ENCODE measurements at places on chromosomes 5 and 9.
A peak's percentile ranks its signal among the peaks of the same experiment; 100 is the strongest.

- peak; percentile 90 for DNase-seq
Measured at GRCh38 chr9:2559192-2560152, 62.1 kb upstream of the VLDLR start.

DNA sequence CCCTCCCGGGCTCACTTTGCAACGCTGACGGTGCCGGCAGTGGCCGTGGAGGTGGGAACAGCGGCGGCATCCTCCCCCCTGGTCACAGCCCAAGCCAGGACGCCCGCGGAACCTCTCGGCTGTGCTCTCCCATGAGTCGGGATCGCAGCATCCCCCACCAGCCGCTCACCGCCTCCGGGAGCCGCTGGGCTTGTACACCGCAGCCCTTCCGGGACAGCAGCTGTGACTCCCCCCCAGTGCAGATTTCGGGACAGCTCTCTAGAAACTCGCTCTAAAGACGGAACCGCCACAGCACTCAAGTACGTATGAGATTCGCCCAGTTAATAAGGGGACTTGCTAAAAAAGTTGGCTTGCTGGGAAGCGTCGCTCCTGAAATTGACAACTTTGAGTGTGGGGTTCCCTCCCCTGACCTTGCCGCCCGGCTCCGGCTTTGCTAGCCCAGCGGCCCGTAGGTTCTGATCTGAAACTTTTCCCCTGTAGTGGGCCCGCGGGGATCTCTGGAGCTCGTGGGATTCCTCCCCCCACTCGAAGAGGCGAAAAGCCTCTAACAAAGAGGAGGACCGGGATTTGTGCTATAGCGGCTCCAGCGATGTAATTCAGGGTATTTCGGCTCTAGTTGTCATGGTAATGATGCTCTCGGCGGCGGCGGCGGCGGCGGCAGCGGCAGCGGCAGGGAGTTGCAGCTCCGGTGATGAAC, 572 bp downstream of the NR4A3 start:
- no peak for DNase-seq

DNA sequence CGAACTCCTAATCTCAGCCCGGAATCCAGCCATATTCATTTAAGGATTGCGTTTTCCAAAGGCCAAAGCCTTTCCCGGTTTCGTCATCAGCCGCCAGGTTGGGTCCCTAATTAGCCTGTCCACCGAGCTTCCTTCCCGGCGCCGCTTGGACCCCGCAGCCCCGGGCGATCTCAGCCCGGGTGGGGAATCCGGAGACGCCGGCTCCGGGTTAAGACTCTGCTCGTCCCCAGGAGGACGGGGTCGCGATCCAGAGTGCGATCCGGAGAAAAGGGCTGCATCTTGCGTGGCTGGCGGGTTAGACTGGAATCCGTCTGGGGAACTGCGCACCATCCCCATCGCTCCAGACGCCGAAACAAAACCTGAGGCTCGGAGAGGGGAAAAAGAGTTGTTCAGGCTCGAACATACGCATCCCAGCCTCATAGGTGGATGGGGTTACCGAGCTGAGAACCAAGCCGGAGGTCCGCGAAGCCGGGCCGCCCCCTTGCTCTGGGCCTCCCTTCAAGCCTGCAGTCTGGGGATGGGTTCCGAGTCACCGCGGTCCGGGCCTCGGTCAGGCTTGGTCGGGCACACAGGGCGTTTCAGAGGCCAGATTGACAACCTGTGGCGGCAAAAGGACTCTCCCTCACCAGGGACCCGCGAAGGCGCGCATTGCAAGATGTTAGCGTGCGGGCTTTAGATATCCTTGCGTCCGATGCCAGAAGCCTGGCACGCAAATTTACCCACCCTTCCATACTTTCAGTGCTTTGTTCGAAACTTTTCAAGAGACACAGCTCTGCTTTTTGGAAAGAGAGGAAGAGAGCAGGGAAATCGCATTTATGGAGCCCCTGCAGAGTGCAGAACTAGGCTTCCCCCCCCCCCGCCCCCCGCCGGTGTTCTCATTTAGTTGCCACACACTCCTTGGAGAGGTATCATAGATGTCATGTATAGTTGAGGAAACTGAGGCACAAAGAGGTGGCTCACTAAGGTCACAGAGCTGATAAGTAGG, 7.9 kb downstream of the MSX2 start:
- no peak for DNase-seq

DNA sequence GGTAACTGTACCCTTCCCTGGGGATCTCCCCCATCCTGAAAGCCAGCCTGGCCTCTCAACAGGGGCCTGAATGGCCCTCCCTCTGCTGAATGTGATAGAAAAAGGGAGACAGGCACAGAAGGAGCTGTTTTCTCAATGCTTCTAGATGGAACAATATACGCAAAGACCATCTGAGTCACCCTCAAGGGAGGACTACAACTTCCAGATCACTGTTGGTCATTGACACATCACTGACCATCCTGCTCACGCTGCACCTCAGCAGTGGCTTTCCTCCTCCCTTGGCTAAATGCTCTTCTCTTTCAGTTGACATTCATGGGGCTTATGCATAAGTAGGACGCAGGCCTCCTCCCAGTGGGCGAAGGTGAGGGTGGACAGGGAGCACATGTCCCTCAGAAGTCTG, 112.2 kb upstream of the SHB start:
- DNase-seq = no peak

DNA sequence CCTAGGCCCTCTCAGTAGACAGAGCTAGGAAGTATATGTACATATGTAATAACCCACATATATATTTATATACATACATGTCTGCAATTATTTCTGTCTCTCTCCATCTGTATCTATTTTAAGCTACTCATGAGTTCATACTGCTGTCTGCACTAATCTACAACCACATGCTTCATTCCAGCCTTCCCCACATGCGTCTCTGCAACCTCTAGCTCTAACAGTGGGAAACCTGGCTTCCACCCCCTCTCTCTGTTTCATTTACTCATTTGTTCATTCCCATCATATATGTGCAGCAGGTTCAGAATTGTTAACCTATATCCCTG, 23.3 kb downstream of the DCANP1 start:
- no peak for DNase-seq

GRCh38 chr5:98777295-98777694, 3.8 kb downstream of the RGMB start:
- DNase-seq = no peak

- DNase-seq = no peak
Measured at GRCh38 chr9:28620661-28621060, 1047.4 kb upstream of the C9orf72 start.

GRCh38 chr5:128984480-128984879, 19.2 kb downstream of the SLC27A6 start:
- DNase-seq = no peak

DNA sequence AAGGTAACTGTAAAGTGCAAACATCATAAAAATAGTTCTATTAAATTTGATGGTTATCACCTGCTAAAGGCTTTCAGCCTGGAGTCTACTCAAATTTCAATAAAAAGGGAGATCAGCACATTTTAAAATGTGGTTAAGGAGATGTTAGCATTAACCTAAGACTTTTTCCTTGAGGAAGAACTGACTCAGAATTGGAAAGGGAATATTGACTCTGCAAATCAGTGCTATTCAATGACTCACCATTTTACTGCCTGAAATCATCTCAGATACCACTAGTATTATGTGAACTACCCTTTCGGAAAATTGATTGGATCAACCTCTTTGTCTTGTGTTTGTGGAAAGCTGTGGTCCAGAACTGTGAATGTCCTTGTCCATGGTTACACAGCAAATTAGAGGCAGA, 113.3 kb downstream of the ADRB2 start:
- DNase-seq = peak; percentile 20

DNA sequence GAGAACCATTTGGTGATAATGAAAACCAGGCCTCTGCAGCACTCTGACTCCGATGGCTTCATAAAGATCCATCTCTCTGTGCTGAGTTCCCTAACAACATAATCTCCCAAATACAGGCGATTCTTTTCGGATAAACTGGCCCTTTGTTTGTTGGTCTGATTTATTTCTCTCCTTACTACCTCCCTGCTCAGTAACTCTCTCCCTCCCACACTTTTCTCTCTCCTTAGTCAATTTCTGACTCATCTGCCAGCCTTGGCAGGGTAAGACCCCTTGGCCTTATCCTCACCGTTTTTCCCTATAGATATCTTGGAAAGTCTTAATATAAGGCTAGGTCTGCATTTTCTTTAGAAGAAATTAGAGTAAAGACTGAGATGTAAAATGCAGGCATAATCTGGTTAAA, 128.7 kb downstream of the BRINP1 start:
- DNase-seq = no peak

DNA sequence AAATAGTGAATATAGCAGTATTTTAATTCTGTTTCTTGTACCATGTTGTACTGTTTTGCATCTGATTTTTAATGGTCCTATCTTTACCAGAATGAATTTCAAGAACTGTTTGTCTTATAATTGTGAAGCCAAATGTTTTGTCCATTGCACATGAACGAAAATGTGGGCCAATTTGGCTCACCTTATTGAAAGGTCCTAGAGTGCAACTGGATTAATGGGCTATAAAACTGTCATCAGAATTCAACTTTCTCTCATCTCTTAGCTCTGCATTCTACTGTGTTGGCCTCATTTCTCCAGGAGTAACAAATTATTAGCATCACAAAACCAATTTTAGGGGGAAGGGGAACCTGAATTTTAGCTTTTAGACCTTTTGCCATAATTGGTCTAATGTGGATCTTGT, 179.4 kb upstream of the NUDT12 start:
- DNase-seq = no peak

- no peak for DNase-seq
Measured at GRCh38 chr5:26003966-26004365, 1034.4 kb downstream of the CDH9 start.

DNA sequence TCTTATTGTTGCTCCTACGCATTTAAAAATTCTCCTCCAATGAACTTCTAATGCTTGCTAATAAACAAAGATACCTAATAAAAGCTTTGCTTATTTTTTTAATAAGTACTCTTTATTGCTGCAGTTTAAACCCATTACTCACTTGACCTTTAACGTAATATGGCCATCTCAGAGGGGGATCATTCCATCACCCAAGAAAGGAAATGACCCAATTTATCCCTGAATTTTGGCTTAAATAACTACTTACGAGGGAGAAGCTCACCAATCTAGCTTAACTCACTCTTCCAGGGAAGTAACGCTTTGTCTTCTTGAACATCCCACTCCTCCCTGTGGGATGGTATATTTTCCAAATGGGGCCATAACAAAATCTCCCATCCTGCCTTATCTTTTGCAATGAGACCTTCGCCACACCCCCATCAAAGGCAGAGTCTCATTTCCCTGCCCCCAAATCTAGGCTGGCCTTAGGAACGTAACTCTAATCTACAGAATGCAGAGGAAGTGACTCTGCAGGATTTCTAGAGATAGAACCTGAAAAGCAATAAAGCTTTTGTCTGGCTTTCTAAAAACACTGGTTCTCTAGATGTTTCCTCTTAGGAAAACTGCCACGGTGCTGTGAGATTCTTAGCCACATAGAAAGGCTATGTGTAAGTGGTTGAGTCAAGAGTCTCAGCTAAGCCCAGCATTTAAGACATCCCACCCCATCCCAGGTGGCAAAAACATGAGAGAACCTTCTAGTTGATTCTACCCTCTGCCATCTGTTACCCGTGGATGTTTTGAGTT, 310.0 kb downstream of the ASTN2 start:
- DNase-seq = no peak

- DNase-seq = no peak
Measured at GRCh38 chr5:146426305-146426704, 20.8 kb upstream of the TCERG1 start.

- no peak for DNase-seq
Measured at GRCh38 chr5:40386289-40386688, 293.4 kb upstream of the PTGER4 start.

GRCh38 chr9:71663216-71663615, 105.1 kb downstream of the CEMIP2 start:
- DNase-seq = no peak

DNA sequence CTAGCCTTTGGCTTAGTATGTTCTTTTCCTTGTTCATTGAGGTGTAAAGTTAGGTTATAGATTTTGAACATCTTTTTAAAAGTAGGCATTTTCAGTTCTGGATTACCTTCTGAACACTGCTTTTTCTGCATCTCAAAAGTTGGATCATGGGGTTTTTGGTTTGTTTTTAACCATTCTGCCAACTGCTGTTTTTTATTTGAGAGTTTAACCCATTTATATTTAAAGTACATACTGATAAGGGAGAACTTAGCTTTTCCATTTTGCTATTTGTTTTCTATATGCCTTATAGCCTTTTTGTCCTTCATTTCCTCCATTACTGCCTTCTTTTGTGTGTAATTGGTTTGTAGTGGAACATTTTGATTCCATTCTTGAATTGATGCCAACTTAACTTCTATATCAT, 30.5 kb upstream of the ZNF169 start:
- no peak for DNase-seq

GRCh38 chr5:129760636-129761325, 12.9 kb downstream of the MINAR2 start:
- DNase-seq = no peak

DNA sequence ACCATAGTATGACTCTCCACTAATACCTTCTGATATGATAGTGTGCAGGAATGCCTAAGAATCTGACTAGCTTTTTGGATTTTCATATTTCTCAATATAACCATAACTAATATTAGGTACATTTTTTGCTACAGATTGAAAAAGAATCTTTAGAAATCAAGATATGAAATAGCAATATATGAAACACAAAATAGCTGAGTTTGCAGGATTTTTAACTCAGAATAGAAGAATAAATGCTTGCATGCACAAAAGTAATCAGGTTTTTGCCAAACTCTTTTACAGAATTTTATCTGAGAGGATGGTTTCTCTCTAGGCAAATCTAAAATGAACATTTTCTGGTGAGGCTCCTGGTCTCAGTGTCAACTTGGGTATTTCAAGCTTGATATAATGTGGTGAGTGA, 402.6 kb downstream of the TMEM232 start:
- no peak for DNase-seq

GRCh38 chr9:135154050-135154615, 66.7 kb downstream of the OLFM1 start:
- DNase-seq = no peak

GRCh38 chr9:74735761-74736160, 152.0 kb downstream of the TRPM6 start:
- no peak for DNase-seq

DNA sequence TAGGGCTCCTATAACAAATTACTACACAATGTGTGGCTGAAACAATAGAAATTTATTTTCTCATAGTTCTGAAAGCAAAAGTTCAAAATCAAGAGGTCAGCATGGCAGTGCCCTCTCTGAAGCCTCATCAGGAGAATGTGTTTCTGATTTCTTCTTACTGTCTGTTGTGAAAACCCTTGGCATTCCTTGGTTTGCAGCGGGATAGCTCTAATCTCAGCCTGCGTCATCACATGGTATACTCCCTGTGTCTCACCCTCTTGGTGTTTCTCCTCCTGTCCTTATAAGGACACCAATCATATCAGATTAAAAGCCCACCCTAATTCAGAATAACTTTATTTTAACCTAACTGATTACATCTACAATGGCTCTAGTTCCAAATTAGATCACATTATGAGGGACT, 87.5 kb upstream of the CDH9 start:
- no peak for DNase-seq

DNA sequence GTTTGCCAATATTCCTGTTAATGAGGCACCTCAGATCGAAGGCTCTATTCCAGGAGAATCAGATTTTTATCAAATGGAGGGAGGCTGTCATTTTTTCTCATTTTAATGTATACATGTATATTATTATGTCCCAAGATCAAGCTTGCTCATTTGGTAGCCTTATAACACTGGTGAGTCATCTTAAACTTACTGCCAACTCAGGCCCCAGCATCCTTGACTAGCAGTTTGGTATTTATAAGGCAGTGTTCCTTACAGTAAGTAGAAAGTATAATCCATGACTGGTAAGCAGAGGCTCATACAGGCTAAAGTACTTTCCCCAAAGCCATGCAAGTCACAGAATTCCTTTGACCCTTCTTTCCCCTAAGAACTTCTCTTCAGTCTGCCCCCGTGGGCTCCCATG, 90.7 kb upstream of the NR3C1 start:
- peak; percentile 65 for DNase-seq
